Occipital lobe (tissue), 3 donors: ENCODE measurements at places on chromosomes 5 and 9.

DNA sequence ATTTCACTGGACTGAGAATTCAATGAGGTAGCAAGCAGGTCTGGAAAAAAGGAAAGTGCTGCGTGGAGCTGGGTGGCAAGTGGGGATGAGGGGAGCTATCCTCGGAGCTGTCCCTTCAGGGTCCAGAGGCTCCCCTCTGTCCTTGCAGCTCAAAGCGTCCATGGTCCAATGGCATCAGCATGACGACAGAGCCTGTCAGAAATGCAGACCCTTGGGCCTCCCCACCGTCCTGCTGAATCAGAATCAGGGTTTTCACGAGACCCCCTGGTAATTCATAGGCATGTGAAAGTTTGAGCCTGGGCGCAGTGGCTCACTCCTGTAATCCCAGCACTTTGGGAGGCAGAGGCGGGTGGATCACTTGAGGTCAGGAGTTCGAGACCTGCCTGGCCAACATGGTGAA is 5.5 kb downstream of the HIGD2A start:
- no peak for DNase-seq

DNA sequence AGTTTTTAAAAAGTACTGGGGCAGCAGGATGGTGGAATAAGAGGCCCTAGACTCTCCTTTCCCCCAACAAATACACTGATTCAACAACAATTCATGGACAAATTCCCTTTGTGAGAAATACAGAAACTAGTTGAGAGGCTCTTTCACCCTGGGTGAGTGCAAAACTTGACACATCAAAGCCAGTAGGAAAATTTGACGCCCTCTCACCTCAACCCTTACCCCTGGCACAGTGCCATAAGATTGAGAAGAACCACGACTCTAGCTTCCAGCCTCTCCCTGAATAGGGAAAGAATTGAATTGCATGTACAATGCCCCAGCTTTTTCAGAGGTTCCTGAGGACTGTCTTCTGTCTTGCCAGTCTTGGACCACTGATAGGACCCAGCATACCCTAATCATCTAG is 12.3 kb downstream of the KIF4B start:
- no peak for DNase-seq

DNA sequence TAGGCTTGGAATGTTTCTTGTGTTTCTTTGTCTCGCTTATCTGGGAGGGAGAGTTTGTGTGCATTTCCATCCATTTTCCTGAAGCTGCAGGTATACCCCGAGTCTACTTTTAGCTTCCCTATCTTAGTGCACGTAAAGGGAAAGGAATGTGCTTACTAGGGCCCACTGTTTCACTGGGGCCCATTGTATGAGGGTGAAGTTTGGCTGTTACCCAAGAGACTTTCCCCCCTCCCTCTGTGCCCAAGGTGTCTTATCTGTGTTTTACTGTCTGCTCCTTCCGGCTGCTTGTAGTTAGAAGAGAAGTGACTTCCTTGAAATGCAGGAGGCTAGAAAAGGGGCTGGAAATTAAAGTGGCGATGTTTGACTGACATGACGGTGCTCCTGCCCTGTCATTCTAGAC is 12.1 kb upstream of the BTNL3 start:
- no peak for DNase-seq

DNA sequence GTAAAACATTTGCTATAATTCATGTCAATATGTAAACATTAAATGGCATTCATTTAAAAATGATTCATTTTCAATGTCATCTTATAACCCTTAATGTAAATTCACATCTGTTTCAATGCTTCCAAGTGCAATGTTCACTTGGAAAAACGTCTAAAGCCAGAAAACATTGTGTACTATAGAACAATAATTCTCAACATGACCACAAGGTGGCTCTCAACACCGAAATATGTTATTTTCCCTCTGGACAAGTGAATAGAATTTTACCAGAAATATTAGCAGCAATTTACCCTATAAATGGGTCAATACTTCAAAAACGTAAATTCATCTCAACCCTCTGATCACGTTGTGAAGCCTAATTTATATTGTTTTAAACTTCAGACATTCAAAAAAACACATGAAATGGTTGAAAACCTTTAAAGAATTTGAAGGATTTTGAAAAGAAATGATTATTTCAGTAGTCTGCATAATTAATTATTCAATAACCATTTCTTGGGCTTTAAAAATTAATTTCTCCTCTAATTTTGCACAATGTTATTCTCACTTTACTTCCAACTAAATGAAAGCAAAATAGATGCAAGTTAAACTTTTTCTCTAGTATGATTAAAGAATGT is 11.0 kb downstream of the CDH10 start:
- DNase-seq = no peak

DNA sequence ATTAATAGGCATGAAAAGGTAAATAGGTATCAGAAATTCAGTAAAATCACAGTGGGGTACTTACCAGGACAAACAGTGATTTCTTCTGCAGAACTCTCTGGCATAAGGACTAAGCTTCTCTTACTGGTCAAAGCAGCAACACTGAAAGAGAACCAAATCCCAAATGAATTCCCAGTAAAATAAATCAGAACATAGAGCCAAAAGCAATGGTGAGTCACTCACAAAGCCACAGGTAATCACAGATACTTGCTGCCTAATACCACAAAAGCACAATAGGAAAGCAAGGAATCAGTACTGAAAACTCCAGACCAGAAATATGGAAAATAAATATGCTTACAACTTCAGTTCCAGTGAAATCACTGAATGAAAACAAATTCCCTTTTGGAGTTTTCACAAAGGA is 50.7 kb downstream of the UIMC1 start:
- DNase-seq = no peak

DNA sequence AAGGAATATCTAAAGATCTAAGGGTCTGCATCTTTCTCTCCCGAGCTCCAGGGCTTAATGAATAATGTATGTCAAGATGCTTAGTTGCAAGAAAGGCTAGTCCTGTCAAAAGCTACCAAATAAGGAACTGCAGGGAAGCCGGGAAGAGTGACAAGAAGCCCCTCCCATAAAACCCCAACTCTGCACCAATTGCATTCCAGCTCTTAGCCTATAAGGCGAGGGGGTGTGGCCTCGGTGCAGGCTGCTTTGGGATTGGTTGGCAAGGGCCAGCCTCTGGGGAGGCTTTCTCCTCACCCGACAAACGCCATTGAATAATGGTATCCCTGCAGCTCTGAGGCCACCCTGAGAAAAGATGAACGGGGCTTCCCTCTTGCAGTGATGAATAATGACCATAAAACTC is 416.9 kb downstream of the RAB3C start:
- DNase-seq = peak; percentile 86

- no peak for DNase-seq
Measured at GRCh38 chr9:128895556-128895955, 13.6 kb downstream of the LRRC8A start.

DNA sequence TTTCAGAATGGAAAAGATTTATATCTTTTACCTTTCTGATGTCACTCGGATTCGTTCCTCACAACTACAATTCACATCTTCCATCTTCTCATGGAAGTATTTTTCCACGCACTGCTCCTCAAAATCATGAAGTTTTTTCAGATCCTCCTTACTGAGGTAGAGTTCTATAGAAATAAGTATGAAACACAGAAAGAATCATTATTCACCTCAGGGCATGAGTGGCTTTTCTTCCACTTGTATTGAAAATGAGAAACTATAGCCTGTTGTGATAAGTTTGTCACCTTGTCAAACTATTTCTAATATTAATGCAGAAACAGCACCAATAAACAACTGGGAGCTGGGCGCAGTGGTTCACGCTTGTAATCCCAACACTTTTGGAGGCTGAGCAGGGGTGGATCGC is 116.0 kb downstream of the TRPM6 start:
- no peak for DNase-seq

- no peak for DNase-seq
Measured at GRCh38 chr5:175638305-175638704, 19.6 kb upstream of the HRH2 start.

- no peak for DNase-seq
Measured at GRCh38 chr9:99354104-99354503, 132.0 kb downstream of the SEC61B start.

- DNase-seq = no peak
Measured at GRCh38 chr5:137136991-137137632, 362.0 kb downstream of the SPOCK1 start.

DNA sequence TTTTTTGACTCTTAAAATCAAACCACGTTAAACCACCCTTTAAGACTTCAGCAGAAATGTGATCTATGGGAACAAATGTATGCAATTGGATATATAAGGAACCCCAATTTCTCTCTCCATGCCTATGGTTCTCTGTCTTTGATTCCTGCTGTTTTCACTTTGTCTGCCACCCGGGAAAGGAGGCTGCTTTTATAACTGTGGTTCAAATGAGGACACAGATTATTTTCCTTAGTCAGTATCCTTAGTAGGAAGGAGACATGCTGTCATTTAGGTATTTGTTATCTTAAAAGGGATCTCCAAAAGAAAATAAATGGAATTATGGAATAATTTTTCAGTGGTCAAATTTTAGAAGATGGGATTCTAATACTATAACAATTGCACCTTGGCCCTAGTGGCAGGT is 176.1 kb upstream of the NREP start:
- no peak for DNase-seq

- DNase-seq = peak; percentile 35
Measured at GRCh38 chr5:165630261-165630778, 2124.9 kb downstream of the MAT2B start.

GRCh38 chr9:129875181-129875611 is 39.9 kb downstream of the USP20 start:
- no peak for DNase-seq

DNA sequence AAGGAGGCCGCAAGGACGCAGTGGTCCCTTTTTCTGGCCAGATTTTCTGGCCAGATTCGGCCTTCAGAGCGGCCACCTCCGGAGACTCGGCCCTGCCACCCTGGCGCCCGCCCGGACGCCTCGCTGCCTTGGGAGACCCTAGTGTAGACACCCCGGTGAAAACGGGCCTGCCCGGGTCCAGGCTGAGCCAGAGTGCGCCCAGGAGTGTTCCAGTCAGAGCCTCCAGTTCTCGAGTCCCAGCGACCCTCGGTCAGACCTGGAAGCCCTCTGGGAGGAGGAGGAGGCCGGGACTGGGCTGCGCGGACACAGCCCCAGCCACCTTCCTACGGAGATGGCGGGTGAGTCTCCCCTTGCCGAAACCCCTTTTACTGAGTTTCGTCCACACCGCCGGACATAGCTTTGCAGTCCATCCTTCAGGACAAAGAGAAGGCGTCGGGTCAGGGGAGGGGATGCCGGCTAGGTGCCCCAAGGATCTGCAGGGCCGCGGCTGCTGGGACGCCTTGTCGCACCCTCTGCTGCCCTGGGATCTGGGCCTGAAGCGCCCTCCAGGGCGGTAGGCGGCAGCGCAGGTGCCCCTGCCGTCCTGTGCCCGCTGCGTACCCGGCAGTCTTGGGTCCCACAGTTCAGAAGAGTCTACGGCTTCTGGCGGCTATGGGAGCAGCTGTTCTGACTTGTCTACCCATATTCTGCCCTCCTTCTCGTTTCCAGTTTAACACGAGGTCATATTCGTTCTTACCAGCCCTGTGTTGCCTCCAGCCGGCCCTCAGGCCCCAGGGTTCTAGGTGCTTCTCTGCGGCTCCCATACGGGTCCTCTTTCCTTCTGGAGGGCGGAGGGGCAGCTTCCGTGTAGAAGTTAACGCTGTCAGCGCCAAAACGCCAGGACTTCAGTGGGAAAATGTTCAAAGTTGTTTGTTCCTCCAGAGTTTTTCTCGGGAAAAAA is 1771.7 kb upstream of the CDH9 start:
- no peak for DNase-seq

DNA sequence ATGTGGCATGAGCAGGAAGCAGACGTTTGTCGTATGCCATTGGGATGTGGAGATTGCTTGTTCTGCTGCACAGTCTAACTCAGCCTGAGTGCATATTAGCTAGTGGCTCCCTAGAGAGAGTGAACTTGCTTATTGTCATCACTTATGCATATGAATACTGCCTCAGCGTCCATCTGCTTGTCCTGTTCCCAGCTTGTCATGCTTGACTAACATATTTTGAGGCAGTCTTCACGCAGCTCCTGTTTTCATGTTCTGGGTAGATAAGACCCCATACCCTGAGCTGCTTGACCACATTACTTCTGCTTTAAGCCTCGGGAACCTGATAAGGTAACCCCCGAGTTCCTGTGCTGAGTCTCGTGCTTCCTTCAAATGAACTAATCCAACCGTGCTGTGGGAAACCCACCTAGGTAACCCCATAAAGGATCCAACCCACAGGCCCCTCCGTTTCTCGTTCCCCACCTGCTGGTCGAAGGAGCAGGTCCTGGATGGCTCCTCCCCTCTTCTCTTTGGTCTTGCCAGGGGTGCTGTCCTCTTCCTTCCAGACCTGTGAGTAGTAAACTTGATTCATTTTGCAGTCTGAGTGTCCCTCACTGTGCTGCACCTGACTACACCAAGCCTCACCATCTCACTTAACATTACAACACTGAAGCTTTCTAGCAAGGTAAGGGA is 25.0 kb downstream of the ANKRD33B start:
- no peak for DNase-seq

GRCh38 chr9:108903420-108904103 is 30.4 kb downstream of the ELP1 start:
- DNase-seq = no peak

DNA sequence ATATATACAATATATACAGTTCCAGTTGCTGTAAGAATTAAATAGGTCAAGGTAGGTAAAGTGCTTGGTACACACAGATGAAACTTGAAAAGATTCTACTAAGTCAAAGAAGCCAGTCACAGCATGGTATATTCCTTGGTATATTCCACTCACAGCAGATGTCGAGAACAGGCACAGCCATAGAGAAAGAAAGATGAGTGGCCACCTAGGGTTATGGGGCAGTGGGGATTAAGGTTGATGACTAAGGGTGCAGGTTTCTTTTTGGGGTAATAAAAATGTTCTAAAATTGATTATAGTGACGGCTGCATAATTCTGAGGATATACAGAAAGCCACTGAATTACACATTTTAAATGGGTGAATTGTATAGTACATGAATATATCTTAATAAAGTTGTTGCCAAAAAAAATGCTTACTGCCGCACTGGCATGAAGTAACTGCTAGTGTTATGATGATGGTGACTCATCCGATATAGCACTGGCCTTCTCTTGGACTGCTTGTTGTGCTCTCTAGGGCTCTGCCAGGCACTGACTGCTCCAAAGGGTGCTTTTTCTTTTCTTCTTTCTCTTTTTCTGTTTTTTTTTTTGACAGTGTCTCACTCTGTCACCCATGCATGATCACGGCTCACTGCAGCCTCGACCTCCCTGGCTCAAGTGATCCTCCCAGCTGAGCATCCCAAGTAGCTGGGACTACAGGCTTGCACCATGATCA is 23.5 kb downstream of the TBC1D2 start:
- DNase-seq = no peak

GRCh38 chr5:132069994-132070393 is 3.6 kb upstream of the CSF2 start:
- no peak for DNase-seq

GRCh38 chr5:56026863-56027300 is 32.1 kb upstream of the IL6ST start:
- no peak for DNase-seq

DNA sequence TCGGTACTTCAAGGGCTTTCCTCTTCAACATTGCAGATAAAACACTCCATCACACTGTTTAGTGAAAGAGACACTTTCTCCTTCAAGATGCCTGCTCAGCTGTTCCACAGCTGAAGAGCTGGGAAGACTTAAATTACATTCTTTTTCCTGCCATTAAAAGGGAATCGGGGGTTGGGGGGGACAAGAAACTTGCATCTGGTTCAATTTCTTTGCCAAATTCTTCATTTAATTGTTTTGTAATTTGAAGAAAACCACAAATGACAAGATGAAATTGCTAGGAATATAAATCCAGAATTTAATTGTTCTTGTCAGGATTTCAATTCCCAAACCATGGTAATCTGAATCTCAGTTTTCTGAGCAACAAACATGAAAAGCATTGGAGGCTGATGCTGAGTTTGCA is 478.3 kb downstream of the EBF1 start:
- DNase-seq = no peak

GRCh38 chr5:127695346-127695745 is 7.8 kb upstream of the CCDC192 start:
- no peak for DNase-seq
